ENCODE measurements at places on chromosomes 5 and 9.
A peak's percentile ranks its signal among the peaks of the same experiment; 100 is the strongest.

DNA sequence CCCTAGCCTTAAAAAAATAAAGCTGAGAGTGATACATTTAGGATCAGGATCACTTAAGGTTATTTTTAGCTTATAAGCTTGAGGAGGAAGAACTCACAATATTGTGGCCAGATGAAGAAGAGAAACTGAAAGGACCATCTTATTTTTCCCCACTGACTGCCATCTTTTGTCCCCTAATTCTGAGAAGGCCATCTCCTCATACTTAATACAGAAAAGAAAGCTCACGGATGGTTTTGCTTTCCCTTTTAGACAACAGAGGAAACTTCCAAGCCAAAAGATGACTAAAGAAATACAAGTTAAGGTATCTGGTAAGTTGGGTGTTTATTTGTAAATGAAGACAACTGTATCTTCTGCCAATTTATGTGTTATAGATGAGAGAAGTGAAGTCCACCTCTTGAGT, 36.4 kb downstream of the ERAP1 start:
- no peak for DNase-seq

DNA sequence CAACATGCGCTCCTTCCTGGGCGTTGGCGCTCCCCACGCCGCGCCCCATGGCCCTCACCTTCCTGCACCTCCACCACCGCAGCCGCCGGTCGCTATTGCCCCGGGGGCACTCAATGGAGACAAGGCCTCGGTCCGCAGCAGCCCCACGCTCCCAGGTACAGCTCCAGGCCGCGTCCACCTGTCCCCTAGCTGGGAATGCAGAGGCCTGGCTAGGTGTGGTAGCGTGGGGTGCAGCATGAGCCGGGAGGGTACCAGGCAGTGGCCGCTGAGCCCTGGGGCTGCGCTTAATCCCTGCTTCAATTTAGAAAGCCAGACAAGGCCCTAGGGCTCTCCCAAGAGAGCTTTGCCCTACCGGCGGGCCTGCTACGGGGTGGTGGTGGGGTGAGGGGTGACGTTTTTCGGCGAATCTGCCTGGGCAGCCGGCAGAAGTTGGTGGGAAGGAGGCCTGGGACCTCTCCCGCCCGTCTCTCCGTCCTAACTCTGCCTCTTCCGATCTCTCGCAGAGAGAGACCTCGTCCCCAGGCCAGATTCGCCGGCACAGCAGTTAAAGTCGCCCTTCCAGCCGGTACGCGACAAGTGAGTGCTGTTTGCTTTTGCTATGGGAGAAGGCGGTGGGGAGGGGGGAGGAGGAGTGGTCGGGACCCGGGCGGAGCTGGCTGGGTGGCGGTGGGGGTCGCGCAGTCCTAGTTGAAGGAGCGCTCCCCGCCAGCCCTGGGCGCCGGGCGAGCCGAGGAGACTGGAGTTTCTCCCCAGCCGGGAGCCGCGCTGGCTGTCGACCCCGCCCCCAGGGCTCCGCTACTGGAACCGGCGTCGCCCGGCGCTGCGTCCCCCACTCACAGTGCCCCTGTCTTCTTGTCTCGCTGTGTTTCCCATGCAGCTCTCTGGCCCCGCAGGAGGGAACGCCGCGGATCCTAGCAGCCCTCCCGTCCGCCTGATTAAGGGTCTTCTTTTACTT, 4.8 kb downstream of the IRX1 start:
- no peak for DNase-seq

GRCh38 chr5:71893451-71893850, 174.4 kb downstream of the CARTPT start:
- DNase-seq = no peak

- no peak for DNase-seq
Measured at GRCh38 chr5:157650991-157651611, 1.1 kb downstream of the SOX30 start.

- no peak for DNase-seq
Measured at GRCh38 chr5:78518365-78519197, 130.0 kb downstream of the LHFPL2 start.

DNA sequence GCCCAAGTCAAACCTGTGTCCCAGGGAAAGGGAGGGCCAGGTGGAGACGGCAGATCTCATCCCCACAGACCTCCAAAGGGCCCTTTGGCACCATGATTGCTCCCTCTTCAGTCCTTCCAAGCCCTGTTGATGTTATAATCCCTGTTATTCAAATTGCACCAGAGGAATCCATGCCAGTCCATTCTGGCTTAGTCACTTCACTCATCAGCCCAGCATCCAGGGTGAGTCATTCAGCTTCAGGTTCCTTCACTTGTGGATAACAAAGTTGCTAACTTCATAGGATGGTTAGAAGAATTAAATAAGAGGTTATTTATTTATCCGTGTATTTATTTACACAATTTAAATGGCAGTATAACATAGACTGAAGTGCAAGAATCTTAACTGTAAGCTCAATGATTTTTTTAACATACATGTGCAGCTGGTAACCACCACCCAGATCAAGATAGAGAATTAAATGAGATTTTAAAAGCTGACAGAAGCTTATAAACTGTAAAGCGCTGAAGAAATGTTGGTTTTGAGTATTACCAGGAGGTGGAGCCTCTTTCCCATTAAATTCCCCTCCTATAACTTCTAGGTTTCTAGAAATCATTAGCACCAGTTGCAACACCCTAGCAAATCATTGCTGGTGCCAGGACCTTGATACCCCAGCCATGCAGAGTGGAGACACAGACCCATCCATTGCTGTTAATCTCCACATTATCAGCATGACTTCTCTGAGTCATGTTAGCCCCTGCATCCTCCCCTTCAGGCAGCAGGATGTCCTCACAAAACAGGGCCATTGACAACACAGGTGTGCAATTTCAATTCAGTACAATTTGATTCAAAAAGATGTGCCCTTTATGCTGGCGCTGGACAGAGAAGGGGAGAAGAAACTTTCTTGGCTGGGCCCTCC, 77.4 kb downstream of the SEC61B start:
- DNase-seq = peak; percentile 5

- DNase-seq = no peak
Measured at GRCh38 chr9:132776891-132777290, 101.2 kb downstream of the AK8 start.

DNA sequence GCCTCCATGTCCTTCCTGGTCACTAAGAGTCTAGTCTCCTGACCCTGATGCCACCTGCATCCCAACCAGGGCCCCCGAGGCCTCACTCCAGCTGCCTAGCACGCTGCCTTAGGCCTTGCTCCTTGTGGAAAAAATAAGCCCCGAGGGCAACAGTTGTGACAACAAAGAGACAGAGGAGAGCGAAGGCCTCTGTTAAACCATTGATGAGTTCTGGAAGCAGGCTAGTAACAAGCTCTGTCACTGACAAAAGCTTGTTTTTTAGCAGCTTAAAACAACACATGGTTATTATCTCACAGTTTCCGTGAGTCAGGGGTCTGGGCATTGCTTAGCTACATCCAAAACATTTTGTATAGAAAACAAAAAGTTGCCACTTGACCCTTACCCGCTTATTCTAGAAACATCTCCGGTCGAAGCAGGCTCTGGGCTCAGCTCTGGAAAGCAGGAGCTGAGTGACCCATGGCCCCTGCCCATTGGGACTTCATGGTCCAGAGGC, 48.2 kb upstream of the TBC1D2 start:
- DNase-seq = no peak

DNA sequence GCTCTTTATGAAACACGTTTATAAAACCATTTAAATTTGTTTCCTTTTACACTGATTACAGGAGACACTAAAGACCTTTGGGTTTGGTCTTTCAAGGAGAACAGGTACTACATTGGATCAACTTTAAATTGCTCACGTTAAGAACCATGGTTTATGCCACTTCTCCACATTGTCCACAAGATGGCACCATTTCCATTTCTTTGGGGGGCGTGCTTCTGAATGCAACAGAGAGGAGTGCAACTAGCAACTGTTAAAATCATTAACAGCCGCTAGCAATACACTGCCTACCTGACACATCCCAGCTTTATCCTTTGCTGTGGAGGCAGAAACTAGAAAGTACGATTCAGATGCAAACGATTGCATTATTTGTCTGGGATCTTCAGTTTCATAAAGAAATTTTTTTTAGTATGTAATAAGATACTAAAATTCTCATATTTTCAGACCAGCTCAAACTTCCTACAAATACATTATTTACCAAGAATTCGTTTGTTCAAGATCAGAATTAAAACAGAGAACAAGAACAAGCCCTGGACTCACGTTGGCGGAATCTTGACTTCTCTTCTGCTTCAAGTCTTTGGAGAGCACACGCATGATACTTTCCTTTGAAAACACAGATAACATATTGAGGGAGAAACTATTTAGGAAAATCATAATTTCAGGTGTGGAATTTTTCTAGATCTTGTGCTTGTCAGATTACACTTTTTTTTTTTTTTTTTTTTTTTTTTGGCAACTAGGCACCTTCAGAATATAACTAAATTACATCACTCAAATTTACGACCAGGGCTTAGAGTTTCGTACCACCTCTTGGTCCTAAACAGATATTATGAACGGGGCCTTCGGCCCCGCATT, 702 bp downstream of the CDC20B start:
- peak; percentile 77 for DNase-seq

DNA sequence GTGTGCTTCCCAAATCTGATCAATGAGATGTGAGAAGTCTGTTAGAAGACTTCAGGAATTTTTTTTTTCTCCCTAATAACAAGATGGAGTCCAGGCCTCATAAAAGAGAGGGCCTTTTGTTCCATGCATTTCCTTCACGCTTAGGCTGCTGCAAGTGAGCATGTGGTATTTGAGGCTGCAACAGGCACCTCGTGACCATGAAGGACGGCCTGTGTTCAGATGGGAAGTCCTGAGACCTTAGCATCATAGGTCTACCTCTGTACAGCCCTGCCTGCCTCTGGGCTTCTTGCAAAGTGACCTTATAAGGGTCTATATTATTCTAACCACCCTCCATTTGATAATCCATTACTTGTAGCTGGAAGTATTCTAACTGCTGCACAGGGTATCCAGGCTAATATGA, 86.6 kb downstream of the BOD1 start:
- no peak for DNase-seq

DNA sequence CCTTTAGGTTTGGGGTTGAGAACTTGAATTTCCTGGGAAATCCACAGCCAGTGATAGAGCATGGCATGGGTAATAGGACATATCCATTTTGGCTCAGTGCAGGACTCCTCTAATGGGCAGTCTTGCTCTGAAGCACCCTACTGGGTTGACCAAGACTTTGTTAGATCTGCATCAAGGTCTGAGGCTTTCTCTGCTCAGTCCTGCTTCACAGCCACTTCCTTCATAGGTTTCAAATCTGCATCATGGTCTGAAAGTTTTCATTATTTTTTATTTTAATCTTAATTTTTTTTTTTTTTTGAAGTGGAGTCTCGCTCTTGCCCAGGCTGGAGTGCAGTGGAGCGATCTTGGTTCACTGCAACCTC, 36.5 kb downstream of the KIF2A start:
- DNase-seq = no peak

- no peak for DNase-seq
Measured at GRCh38 chr5:58860680-58861079, 277.8 kb downstream of the RAB3C start.

DNA sequence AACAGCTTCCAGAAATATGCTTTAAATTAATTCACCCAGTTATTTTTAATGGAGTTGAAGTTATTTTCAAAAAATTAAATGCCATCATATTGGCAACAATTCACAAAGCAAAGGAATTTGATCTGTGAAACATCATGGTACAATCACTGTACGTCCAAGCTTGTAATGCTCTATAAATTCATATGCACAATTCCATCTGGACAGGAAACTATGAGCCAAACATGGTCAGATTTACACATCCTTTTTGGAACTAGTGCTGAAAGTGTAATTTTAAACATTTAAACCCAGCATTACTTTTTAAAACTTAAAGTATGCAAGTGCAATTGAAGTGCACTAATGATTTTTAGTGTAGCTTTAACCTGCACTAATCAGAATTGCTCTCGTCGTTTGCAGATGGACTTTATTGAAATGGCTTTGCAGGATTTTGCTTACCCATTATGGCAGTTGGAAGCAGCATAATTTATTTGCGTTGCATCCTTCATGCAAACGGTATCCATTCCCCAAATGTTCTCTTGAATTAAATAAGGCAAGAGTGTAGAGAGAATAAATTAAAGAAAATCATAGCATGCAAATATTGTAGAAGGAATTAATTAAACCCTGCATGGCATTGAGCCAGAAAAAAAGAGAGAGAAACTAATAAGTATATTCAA, 21.0 kb upstream of the OR13F1 start:
- DNase-seq = no peak

DNA sequence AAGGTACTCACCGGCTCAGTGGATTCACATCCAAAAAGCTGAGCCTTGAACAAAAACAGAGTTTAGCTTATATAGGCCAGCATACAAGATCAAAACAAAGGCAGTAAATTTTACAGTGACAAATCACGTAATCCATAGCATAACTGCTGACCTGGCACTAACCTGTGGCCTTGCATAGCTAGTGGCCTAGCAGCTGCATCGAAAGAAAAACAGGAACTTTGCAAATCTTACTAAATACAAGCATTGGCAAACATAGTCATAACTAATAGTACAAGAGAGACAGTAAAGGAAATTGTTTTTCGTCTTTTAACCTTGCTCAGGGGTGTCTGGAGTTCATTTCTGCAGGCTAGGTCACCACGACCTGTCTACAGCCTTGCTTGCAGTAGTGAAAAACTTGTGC, 4.8 kb downstream of the HSDL2 start:
- DNase-seq = no peak

DNA sequence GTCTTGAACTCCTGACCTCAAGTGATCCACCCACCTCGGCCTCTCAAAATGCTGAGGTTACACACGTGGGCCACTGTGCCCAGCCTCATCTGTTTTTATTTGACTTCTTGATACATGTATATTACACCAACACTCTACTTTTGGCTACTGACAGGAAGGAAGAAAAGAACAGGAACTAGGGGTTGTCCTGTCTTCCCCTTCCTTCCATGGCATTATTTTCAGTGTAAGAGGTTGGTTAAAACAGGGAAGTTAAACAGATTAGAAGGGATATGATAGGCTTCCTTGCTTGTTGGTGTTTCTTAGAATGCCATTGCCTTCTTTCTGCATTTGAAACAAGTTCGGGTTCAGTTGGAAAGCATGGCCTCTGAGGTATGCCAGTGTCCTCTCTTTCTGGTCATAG, 312.8 kb downstream of the NDUFS4 start:
- DNase-seq = no peak

- DNase-seq = no peak
Measured at GRCh38 chr9:112033237-112034215, 136.9 kb downstream of the UGCG start.

DNA sequence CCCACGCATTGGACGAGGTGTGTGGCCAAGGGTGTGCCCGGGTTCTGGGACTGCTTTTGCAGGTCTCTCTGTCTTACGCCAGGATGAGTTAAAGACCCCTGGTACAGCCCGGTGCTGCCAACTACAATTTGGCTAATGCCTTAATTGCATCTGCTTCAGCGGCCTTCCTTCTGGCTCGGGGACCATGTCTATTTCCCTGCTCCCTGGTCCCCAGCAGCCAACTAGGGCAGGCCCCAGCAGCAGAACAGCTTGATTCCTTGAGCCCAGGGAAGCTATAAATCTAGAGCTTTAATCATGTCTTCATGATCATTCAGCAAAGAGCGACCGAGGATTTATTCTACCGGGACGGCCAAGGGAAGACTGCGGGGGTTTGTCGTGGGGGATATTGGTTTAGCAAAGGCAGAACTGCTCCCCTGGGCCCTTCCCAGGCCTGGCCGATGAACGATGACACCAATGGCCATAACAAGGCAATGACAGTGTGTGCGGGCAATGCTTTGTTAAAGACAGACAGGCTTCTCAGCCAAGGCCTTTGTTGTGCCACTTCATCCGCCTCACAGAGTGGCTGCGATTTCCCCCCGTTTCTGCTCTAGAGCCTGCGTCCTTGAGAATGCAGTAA, 51.4 kb downstream of the CFAP77 start:
- no peak for DNase-seq

GRCh38 chr9:113771199-113771598, 104.9 kb upstream of the ZNF618 start:
- DNase-seq = no peak

- no peak for DNase-seq
Measured at GRCh38 chr9:114919611-114920010, 10.8 kb downstream of the TNFSF8 start.

Data from globus pallidus (tissue), 1 donor.